GDM1 (cell line): ENCODE measurements at places on chromosomes 6 and 20.

DNA sequence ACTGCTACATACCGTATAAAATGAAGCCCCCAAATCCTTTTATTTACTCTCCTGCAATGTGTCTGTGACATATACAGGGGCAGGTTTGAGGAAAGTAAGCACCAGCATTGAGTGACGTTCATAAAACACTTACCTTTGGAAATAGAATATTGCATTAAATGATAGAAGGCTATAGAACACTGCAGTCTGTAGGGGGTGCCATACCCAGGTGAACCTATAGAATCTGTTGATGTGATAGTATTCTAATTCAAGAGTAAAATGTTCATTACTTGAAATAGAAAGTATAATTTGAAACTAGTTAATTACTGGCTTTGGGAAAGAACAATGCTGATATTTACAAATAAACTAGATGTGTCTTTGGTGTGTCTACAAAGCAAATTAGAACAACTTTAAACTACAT, 47.0 kb upstream of the PRL start:
- DNase-seq = no peak

GRCh38 chr6:116034327-116034726, 26.4 kb downstream of the FRK start:
- DNase-seq = no peak

DNA sequence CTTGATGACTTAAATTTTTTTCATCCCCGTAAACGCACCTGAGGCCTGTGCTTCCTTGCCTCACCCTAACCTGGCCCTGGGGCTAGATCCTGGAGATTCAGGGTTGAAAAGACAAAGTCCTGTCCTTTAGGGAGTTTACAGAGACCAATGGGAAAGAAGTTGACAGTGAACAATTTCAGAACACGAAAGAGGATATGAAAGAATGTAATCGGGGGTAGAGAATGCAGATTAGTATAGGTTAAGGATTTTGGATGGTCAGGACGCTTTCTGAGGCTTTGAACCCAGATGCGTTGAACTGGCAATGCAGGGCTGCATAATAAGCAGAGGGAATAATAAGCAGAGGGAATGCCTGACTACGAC, 1.7 kb upstream of the FBXO5 start:
- no peak for DNase-seq

- no peak for DNase-seq
Measured at GRCh38 chr20:53937929-53938367, 132.4 kb downstream of the BCAS1 start.

DNA sequence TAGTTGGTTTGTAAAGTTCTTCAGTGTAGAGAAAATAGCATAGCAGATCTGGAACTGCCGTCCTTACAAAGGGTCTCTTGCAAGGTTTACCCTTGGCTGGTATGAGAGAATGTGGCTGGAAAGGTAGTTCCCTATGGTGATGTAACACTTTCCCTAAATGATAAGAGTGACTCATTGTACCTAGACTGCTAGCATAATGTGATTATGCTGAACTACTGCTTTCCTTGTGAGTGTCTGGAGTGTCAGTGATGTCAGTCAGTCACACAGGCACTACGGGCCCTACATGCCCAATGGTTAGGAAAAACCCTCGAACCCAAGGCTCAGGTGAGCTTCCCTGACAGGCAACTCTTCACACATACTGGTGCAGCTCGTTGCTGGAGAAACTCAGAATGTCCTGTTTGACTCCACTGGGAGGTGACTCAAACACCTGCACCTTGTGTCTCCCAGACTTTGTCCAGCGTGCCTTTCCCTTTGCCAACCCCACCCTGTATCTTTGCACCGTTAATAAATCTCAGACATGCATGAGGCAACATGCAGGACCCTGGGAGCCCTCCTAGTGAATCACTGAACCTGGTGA, 28.4 kb upstream of the LY86 start:
- DNase-seq = no peak

DNA sequence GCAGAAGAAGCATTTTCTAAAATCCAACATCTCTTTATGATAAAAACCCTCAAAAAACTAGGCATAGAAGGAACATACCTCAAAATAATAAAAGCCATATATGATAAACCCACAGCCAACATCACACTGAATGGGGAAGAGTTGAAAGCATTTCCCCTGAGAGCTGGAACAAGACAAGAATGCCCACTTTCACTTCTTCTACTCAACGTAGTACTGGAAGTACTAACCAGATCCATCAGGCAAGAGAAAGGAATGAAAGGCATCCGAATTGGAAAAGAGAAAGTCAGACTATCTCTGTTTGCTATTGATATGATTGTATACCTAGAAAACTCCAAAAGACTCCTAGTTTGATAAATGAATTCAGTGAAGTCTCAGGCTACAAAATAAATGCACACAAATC, 7.9 kb upstream of the CDK19 start:
- no peak for DNase-seq

DNA sequence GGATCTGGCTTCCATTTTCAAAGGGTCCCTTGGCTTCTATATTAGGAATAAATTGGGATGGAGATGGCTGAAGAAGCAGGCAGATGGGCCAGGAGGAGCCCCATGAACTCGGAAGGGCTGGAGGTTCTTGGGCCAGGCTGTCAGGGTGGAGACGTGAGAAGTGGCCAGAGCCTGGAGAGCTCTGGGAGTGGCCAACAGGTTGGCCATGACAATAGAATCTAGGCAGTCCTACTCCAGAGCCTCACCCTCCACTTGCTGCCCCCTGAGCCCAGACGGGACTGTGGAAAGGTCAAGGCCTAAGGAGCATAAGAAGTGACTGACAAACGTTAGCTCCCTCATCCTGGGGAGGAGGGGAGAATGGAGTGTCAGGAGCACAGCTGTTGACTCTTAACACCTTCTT, 62.1 kb downstream of the STK35 start:
- DNase-seq = no peak

- no peak for DNase-seq
Measured at GRCh38 chr6:37170273-37171200, 585 bp downstream of the PIM1 start.

DNA sequence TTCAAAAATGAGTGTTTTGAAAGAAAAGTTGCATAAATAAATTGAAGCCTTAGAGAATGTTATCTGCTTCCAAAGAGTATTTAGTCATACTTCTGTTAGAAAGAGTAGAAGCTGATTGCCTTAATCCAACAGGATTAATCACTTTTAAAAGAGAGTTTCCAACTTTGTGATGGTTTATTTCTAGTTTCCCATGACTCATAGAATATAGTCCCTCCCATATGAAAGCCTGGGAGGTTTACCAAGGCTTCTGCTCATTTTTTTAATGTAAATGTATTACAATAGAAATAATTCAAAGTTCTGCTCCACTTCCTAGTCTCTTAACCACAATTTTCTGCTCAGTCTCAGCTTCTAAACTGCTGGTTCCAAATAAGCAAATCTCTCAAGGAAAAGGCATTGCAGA, 118.0 kb upstream of the IRAK1BP1 start:
- DNase-seq = no peak

DNA sequence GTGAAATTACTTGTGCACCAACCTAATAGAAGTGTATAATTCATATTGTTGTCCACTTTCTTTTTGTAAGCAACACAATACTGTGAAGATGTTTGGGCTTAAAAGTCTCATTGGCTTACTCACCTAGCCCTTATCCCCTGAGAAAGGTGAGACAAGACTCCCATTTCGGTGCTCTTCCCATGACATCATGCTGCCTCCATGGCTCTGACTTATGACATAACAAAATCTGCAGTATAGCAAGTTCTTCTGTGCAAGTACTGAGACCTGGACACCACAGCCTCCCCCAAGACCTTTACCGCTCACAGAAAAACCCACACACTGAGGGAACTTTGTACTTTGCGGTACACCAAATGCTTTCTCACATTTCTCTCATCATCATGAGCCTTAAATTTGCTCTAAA, 50.5 kb downstream of the HAO1 start:
- no peak for DNase-seq

- no peak for DNase-seq
Measured at GRCh38 chr20:11777387-11778205, 140.1 kb upstream of the BTBD3 start.

GRCh38 chr6:126041516-126041915, 55.2 kb downstream of the TRMT11 start:
- no peak for DNase-seq

DNA sequence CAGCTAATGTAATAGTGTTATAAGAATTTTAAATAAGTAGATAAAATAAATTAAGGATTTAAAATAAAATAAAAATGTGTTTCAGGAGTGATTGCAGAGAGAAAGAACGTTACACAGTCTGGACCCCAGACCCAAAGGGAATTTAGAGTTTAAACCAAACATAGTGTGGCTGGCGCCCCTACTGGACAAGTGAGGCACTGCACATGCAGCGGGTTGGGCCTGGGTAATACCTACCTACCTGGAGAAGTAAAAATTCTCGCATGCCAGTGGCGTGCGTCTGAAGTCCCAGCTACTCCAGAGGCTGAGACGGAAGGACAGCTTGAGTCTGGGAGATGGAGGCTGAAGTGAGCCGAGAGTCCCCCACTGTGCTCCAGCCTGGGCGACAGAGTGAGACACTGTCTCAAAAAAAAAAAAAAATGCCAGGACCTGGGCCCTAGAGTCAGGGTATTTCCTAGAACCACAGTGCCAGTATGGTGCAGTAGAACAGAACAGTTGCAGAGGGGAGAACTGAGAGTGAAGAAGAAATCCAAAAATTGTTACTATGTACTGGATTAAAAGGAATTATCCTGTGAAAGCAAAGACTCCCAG, 71.4 kb upstream of the TCF21 start:
- DNase-seq = peak; percentile 2

- DNase-seq = no peak
Measured at GRCh38 chr6:30260036-30260504, 46.9 kb upstream of the TRIM26 start.

DNA sequence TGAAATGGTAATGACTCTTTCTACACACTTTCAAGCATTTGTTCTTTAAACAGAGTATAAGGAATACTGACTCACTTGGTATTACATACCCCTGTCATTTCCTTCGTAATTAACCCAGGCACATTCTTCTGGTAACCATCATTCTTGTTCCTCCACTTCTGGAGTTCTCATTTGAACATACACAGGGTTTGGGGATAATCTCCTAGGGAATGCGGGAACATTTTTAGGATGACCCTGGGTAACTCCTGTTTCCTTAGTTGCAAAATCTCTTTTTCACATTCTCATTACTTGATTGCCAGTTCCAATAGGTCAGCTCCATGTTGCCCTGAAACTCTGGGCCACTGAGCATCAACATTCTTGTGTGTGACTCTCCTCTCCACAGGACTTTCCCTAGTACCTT, 51.5 kb upstream of the E2F3 start:
- DNase-seq = no peak

DNA sequence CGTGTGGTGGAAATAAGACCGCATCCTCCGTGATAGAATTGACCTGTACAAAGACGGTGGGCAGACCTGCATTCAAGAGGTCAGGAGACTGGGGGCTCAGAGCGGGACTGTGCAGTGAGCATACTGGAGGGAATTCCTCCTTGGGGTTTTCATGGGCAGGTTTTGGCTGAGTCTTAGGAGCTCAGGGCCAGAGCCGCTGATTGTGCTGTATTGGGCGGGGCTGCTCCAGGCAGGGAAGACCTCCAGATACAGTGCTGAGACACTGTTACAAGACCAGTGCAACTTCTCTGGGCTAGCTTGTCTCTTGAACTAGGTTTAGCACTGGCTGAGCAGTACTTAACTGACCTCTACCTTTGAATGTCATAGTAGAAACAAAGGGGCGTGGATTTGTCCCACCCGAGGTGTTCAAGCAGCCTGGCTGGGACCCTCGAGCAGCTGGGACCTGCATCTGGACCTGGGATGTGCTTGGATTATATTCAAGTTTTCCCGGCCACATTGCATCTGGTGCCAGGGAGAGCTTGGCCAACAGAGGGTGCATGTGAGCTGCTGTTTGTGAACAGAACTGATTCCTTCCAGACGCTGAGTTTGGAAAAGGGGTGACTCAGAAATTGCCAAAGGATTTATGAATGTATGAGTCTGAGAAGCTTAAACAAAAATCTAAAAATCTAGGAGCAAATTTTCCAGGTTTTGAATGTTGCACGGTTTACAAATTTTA, 33.4 kb upstream of the SLC22A1 start:
- DNase-seq = no peak

DNA sequence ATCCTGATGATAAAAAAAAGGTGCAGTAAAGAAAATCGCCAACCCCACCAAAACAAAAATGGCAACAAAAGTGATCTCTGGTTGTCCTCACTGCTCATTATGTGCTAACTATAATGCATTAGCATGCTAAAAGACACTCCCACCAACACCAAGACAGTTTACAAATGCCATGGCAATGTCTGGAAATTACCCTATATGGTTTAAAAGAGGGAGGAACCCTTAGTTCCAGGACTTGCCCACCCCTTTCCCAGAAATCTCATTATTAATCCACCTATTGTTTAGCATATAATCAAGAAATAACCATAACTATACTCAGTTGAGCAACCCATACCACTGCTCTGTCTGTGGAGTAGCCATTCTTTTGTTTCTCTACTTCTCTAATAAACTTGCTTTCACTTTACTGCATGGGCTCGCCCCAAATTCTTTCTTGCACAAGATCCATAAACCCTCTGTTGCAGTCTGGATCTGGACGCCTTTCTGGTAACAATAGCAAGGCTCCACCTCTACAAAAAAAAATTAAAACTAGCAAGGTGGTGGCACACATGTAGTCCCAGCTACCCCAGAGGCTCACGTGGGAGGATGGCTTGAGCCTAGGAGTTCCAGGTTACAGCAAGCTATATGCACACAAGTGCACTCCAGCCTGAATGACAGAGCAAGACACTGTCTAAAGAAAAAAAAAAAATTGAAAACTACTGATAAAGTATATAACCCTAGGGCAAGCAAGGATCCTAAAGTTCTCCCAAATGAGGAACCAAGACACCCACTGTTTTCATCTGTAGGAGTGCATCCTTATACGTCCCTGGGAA, 278.8 kb upstream of the JARID2 start:
- DNase-seq = peak; percentile 0
